ENCODE measurements at places on chromosomes 7 and 10. TPM values are rescaled to one million over a fixed set of nuclear protein-coding genes. Genes with fewer than 3 reads are reported as not detected.

Gene EXOSC1
- total RNA-seq = 17.8 TPM

Gene SEMA3A
- 0.05 TPM for total RNA-seq

DNA sequence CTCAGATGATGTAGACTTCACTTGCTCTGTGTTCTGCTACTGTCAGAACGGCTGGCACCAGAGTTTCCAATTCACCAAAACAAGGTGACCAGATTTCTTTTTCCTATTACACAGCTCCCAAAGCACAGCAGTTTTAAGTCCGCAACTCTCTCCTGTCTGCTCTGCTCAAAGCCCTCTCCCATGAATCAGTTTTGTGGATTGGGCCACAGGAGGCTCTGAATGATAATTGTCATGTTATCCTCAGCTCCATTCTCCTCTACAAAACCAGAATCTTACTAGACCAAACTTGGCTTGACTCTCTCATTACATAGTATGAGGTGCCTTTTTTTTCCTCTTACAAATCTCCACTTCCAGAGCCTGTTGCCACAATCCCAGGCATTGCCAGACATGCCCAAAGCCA lies 223.5 kb downstream of the SNX13 start:
- H3K27me3 ChIP-seq = no peaks in the 10 kb centered on the region
- no peaks in the 10 kb centered on the region for H3K36me3 ChIP-seq
- H3K4me1 ChIP-seq = no peaks in the 10 kb centered on the region

- no peak overlapping the region for H3K4me3 ChIP-seq
- no peaks in the 10 kb centered on the region for H3K27me3 ChIP-seq
- H3K4me1 ChIP-seq = no peaks in the 10 kb centered on the region
- no peak for DNase-seq
- no peak overlapping the region for H3K27ac ChIP-seq
These were observed 12.9 kb downstream of the SEC31B start for GRCh38 chr10:100506596-100507356.

DNA sequence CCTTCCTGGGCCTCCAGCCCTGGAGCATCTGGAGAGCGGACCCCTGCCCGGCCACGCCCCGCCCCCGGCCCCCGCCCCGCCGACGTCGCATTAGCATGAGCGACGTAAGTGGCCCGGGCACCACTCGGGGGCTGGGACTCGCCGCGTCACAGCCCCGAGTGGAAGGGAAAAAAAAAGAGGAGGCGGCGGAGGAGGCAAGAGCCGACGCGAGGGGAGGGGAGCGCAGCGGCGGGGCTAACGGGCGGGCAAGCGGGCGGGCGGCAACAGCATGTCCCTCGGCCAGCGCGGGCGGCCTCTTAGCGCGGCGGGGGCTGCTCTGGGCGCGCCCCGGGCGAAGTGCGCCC lies at the start of gene SLC18A3:
Gene SLC18A3, plus strand, starts transcription at position 197 of the 344 bp plus-strand sequence. CDS start 431 bp downstream, outside the sequence.
- peaks cover 5% of the 10 kb centered on the region for H3K4me1 ChIP-seq
- no peak for DNase-seq
- H3K4me3 ChIP-seq = no peak within 1 kb of the TSS
- H3K27me3 ChIP-seq = peaks cover 7% of the 10 kb centered on the region
- no peaks in the 10 kb centered on the region for H3K36me3 ChIP-seq

Gene HELLS
- total RNA-seq = 3.0 TPM

DNA sequence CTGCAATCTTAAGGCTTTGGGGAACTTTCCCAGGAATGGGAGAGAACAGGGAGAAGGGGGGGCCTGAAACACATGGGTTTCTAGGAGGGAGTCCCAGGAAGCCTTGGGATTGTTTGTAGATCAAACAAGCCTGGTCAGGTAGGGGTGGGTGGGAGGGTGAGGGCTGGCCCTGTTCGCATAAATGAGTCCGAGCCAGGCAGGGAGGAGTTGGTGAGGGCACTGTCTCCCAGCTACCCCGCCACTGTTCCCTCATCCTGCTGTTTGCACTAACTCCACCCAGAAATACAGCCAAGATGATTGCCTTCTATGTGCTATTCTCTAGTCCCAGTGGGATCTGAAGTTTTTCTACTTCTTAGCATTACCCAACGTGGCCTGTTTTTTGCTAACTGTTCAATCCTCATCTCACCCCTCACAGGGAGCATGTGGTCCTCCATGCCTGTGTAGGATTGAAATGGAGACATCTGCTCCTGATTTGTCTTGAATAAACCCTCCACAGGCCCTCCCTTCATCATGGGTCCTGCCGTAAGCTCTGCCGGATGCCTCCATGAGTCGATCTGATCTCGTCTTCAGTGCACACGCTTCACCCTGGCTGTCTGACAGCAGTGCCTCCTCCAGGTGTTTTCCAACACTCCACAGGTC lies 257.0 kb downstream of the COBL start:
- H3K27ac ChIP-seq = no peak overlapping the region
- no peaks in the 10 kb centered on the region for H3K4me1 ChIP-seq
- no peaks in the 10 kb centered on the region for H3K36me3 ChIP-seq
- H3K4me3 ChIP-seq = no peak overlapping the region

Gene FZD1
- total RNA-seq = 5.9 TPM

GRCh38 chr7:133869556-133869955 lies 257.6 kb upstream of the LRGUK start:
- peaks cover 7% of the 10 kb centered on the region for H3K4me1 ChIP-seq
- H3K27ac ChIP-seq = no peak overlapping the region
- no peak overlapping the region for H3K4me3 ChIP-seq
- H3K27me3 ChIP-seq = no peaks in the 10 kb centered on the region
- DNase-seq = no peak

Gene ADO
- 7.0 TPM for total RNA-seq

- H3K4me3 ChIP-seq = no peak overlapping the region
- H3K36me3 ChIP-seq = no peaks in the 10 kb centered on the region
- no peak overlapping the region for H3K27ac ChIP-seq
These were observed 1.5 kb upstream of the EXOC6 start for GRCh38 chr10:92846854-92847201.

GRCh38 chr7:92615861-92616260 lies 25.7 kb upstream of the FAM133B start:
- no peaks in the 10 kb centered on the region for H3K4me1 ChIP-seq
- H3K4me3 ChIP-seq = no peak overlapping the region
- H3K27me3 ChIP-seq = no peaks in the 10 kb centered on the region
- H3K36me3 ChIP-seq = no peaks in the 10 kb centered on the region
- DNase-seq = no peak

Gene SDK1
- 30.8 TPM for total RNA-seq

Gene NCF1
- 1.3 TPM for total RNA-seq

Gene BUD23
- 30.4 TPM for total RNA-seq

DNA sequence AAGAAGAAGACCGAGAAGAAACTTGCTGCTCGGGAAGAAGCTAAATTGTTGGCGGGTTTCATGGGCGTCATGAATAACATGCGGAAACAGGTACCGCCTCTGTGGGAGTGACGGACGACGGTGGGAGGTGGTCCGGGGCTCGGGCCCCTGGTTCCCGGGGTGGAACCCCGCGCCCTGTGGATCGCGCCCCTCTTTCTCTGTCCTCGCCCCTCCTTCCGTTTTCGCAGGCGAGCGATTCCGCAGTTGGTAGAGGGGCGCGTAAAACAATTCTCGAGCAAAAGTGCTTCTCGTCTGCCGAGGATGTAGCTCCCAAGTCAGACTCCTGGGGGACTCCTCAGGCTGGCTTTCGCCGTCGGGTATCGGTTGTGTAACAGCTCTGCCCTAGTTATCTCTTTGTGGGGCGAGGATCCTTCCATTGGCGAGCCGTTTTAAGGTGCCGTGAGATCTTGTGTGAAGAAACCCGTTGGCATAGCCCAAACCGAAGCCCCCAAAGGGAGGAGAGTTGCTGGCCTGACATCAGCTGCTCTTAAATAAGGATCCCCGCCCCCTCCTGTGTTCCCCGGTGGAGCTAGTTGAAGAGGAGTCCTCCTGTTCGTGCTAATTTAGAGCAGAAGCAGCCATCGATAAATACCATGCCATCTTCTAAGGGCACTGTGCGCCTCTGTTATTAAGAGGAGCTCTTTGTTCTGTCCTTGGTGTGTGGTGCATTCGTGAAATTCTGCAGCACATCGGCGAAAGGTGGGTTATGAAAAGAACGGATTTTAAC lies 655 bp downstream of the KLHL7 start:
- H3K4me3 ChIP-seq = peak overlapping the region; percentile 67
- DNase-seq = peak; percentile 41
- no peaks in the 10 kb centered on the region for H3K27me3 ChIP-seq
- peaks cover 5% of the 10 kb centered on the region for H3K4me1 ChIP-seq

Gene SPACDR
- total RNA-seq = 0.24 TPM
